SK-N-SH treated with all-trans-retinoic acid at 6 μM for 48 hours (cell line): ENCODE measurements at places on chromosomes 3 and 15.

- peak; percentile 44; the same call in 2 of the 3 replicates for ATAC-seq
Measured at GRCh38 chr3:147906285-147906684, 497.1 kb downstream of the ZIC1 start.

GRCh38 chr3:115187149-115187757 lies 40.2 kb upstream of the ZBTB20 start:
- no peak for ATAC-seq

GRCh38 chr15:68275165-68275746 lies 2.3 kb upstream of the FEM1B start:
- no peak for ATAC-seq

GRCh38 chr3:182490596-182491491 lies 302.5 kb upstream of the ATP11B start:
- ATAC-seq: peak; percentile 72; the same call in 2 of the 3 replicates

- no peak for ATAC-seq
Measured at GRCh38 chr3:32583708-32584107, 13.1 kb upstream of the DYNC1LI1 start.

GRCh38 chr3:27557411-27557810 lies 73.2 kb upstream of the SLC4A7 start:
- ATAC-seq: no peak

- no peak for ATAC-seq
Measured at GRCh38 chr15:68561171-68561900, 17.5 kb upstream of the CORO2B start.

- ATAC-seq: no peak
Measured at GRCh38 chr3:140441006-140441405, 236.9 kb upstream of the TRIM42 start.

- no peak for ATAC-seq
Measured at GRCh38 chr3:173287361-173287760, 110.2 kb upstream of the NLGN1 start.

GRCh38 chr3:65935724-65936123 lies 103.0 kb downstream of the MAGI1 start:
- no peak for ATAC-seq

DNA sequence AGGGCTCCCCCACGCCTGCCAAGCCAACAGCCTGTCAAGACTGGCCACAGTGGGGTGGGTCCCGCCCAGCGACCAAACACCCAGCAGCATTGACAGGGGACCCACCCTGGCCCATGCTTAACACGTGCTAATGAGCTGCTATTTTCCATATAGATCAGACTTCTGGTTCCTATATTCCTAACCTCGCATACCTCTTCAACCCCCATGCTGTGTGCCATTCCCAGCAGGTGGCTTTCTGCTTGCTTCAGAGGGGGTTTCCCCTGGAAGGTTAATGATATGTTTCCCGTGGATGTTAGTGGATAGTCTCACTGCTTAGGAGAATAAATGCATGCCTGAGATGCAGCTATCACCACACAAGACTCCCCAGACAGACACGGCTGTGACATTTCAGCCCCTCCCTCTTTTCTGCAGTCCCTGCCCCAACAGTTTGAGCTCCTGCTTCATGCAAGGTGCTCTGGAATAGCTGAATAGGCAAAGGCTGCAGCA lies 37.9 kb upstream of the MGLL start:
- ATAC-seq: no peak
